ENCODE measurements at places on chromosomes 12 and 14. TPM values are rescaled to one million over a fixed set of nuclear protein-coding genes. Genes with fewer than 3 reads are reported as not detected.

DNA sequence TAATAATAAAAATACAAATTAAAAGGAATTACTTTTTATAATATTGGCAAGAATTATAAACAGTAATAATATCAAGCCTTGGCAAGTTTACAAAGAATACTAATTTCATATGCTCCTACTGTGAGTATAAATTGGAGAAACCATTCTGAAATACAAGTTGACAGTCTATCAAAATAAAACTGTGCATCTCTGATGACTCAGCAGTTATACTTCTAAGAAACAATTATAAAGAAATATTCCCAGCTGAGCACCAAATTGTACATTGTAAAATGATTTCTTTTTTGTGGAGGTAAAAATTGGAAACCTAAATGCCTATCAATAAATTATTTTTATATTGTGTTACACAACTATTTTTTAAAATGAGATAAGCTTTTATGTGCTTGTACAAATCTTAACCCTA, 35.5 kb upstream of the KCNC2 start:
- no peak for DNase-seq

GRCh38 chr12:69929531-69929930, 104.5 kb downstream of the MYRFL start:
- DNase-seq = no peak

Gene SLC25A21
- total RNA-seq = 0.76 TPM

DNA sequence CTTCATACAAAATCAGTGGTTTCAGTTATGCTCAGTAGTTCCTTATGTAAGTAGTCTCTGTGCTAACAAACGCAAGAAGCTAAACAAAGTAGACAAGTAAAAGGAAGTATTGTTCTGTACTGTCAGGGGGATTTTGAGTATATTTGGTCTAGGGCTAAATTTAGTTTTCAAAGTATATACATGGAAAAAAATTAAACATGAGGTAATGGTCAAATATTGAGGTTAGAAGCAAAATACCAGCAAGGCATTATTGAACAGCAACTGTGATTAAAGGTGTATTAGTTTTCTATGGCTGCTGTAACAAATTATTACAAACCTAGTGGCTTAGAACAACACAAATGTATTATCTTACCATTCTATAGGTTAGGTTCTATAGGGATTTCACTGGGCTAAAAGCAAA, 18.8 kb downstream of the GNG2 start:
- DNase-seq = no peak

DNA sequence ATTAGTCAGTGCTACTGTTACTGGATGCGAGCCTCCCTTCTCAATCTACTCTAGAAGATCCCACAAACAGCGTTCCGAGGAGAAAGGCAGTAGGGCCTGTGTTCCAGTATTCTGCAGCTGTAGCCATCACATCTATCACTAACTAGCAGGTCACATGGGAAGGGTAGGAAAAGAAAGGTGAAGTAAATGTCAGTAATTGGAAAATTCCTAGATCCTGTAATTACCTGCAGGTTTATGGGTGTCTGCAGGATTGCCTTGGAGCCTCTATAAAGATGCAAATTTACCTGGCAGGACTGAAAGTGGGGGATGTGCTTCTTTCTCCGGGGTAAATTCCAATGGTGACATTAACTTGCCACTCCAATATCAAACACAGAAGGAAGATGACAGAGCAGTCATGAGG, 77.8 kb downstream of the FERMT2 start:
- no peak for DNase-seq

DNA sequence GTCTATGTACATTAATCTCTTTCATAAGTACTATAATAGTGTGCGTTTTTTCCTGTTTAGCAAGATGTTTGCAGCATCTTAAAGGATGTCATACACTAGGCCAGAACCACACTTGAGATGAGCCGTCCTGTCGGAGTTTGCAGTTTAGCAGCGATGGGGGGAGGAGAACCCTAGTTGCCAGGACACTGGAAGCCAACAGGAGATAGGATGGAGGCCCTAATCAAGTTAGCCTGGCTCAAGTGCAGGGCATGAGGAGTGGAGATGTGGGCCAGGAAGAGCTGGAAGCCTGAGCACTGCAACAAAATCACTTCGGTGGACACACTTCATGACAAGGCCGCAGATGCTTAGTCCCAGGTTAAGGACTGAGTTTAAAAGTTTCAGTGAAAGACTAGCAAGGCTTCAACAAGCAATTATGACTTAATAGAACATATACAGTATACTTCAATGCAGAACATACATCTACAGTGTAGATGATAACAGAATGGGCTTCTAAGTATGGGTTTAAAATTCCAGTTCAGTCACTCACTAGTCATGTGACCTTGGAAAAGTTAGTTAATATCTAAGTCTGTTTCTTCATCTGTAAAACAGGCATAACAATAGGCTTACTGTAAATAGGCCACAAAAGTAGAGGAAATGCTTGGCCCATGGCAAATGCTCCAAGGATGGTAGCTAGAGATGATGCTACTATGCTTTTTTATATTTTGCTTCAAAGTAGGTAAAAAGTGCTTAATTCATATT, 77.1 kb downstream of the PTPN21 start:
- no peak for DNase-seq

Gene JPH4
- 0.24 TPM for total RNA-seq

DNA sequence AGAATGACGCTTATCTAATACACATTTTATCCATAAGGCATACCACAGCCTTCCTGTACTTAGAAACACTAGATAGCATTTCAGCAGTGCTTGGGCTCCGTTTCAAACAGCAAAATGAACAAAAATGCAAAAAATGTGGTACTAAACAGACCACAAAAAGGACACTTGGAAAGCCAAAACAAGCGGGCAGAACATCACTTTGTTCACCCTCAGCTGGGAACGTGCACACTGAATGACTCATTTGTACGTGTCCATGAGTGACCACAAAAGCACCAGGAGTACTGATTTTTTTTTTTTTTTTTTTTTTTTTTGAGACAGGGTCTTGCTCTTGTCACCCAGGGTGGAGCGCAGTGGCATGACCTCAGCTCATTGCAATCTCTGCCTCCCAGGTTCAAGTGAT, 8.9 kb upstream of the FOXN3 start:
- no peak for DNase-seq

DNA sequence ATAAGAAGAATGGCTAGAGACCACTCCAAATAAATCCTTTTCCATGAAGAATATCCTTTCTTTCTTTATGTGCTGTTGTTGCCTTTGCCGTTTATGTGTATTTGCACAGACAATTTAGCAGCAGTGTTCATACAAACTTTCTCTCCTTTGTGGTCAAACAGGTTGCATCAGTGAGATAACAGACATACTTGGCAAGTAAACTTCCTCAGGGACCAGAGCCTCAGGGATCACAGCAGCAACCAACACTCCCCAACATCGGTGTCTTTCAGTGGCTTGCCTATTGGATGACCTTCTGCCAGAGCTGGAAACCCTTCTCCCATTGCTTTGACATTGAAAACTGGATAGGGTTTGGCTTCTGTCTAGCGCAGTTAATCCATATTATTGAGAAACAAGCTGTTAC, 252.2 kb downstream of the BTG1 start:
- DNase-seq = no peak

Gene AQP6
- total RNA-seq = not detected

GRCh38 chr14:29458547-29458946, 469.1 kb downstream of the PRKD1 start:
- no peak for DNase-seq

DNA sequence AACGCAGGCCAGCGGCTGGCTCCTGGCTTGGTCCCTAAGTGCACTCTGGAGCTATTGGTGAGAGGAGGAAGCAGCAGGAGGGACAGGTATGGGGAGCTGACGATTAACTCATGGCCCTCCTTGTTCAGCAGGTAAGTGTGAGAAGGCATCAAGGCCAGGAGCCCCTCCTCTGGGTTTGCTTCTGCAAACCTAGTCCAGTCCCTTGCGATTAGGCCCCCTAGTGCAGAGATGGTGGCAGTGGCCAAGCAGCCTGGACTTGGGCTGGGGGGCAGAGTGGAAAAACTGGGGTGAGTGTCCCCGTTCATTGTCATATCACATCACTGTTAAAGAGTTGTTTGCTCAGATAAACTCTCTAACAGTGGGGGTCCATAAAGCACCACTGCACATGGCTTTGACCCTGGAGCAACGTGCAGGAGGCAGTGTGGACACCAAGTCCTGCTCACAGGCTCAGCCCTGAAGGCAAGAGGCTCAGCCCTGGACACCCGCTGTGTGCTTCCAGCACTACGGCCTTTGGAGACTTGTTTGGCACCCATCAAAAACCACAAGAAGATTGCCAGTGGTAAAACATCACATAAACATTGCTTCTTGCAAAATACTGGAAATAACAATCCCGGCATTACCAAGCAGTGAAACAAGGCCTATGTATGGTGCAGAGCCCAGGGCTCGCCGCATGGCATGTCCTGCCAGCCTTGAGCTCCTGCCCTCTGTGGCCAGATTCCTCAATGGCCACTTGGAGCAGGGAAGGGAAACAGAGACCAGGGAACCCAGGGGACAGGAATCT, 184.3 kb upstream of the RTL1 start:
- no peak for DNase-seq

Gene TMPRSS12
- not detected for total RNA-seq

Gene BDKRB2
- total RNA-seq = 0.76 TPM
